ENCODE measurements at places on chromosomes 3 and 15.
A peak's percentile ranks its signal among the peaks of the same experiment; 100 is the strongest.

GRCh38 chr3:99751649-99752048, 66.0 kb upstream of the CMSS1 start:
- DNase-seq = no peak

DNA sequence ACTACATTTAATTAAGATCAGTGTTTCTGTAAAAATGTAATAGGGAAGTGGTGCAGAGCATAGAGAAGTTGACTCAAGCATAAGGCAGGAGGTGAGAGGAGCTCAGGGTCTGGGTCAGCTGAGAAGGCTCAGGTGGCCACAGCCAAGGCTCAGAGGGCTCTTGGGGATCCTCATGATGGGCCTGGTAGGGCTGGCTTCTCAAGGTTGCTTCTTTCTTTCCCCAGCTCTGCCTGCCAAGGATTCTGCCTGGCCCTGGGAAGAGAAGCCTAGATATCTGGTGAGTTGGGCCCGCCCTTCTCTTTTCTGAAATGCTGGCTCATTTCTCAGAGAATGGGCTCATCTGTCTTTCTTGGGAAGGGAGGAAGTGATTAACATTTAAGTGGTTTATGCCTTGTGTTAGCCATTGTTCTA, 6.5 kb downstream of the ZNF589 start:
- no peak for DNase-seq

- DNase-seq = no peak
Observed at GRCh38 chr3:190533511-190534281, 19.8 kb downstream of the IL1RAP start.

- DNase-seq = no peak
Observed at GRCh38 chr15:79265987-79266579, 16.4 kb upstream of the ANKRD34C start.

- no peak for DNase-seq
Observed at GRCh38 chr3:19149368-19149767, 1.1 kb downstream of the KCNH8 start.

- DNase-seq = no peak
Observed at GRCh38 chr3:76436894-76437293, 603.0 kb upstream of the ROBO2 start.

DNA sequence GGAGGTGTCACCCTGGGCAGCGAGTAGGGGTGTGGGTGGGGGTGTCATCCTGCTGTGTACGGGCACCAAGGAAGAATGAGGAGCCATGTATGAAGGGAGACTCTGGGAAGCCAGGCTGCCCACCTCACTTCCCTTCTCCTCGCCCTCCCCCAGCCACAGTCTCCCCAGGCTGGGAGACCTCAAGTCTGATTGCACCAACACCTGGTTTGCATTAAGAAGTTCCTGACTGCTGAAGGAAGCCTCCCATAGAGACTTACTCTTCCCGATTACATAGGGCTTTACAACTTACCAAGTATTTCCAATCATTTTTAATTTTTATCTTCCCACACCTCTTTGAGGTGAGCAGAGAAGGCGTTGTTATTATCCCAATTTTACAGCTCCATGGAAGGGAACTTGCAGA, 29.5 kb upstream of the SMAD3 start:
- no peak for DNase-seq

DNA sequence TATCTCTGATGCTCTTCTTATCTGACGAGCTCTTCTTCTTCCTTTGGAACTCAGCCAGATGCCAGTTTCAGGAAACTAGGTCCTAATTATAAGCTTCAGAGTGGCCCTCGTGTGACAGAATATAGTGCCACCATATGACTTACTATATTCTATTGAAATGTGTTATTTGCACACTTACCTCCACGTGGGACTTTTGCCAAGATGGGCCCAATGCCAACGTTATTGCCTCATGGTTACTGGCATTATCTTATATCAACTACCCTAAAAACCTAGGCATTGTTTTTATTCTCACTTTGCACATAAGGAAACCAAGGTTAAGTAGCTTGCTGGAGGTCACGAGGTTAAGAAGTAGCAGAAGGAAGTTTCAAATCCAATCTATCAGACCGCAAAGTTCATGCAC, 71.3 kb upstream of the SLCO3A1 start:
- no peak for DNase-seq

DNA sequence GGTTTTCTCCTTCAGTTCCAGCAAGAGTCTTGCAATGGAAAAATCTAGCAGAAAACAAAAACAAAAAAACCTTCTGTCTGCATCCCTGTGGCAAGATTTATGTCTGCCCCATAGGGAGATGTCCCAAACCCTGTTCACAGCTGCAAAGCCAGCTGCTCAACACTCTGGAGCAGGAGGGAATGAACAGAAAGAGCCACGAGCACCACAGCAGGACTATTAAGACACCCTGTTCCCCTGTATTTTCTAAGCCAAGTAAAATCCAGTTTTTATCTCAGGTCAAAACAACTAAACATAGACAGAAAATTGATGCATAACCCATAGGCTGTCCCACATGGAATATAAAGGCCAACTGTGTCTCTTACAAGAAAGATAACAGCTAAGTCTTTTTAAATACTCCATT, 357.9 kb downstream of the LSAMP start:
- no peak for DNase-seq

DNA sequence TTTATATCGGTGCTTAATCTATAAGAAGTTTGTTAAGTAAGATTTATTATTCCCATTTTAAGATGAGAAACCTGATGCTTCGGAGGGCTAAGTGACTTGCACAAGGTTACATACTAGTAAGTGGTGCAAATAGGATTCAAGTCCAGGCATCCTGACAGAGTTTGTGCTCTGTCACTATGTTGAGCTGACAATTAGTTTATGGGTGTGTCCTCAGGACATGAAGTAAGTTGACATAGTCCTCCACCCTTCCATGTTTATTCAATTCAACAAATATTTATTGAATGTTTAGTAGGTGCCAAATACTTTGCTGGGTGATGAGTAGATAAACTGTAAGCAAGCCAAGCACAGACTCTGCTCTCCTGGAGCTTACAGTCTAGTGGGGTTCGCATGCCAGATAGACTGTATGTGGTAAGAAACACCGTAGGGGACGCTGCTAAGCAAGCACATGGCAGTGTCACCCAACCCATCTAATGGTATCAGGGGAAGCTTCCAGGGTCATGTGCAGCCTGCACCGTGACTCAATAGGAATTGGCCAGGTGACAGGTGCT, 342.7 kb upstream of the SATB1 start:
- DNase-seq = no peak

- peak; percentile 85 for DNase-seq
Observed at GRCh38 chr3:128845778-128846485, 33.5 kb upstream of the ACAD9 start.

DNA sequence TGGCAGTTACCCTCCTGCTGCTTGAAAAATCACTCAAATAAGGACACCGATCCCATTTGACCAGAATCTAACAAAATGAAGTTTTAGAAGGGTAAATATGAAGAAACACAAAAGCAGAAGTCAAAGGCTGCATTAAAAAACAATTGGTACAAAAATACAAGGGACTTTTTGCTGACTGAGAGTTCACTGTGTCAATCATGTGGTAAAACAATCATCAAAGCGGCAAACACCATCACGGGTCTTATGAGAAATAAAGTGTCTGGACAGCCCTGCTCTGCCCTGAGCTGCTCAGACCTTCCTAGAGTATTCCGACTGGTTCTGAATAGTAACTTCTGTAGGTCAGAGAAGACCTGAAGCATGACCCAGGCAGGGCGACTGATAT, 137.2 kb upstream of the RAD18 start:
- no peak for DNase-seq

GRCh38 chr3:99637016-99637367, 1.4 kb upstream of the COL8A1 start:
- DNase-seq = no peak

GRCh38 chr15:40872791-40873693, 992 bp downstream of the RHOV start:
- no peak for DNase-seq

DNA sequence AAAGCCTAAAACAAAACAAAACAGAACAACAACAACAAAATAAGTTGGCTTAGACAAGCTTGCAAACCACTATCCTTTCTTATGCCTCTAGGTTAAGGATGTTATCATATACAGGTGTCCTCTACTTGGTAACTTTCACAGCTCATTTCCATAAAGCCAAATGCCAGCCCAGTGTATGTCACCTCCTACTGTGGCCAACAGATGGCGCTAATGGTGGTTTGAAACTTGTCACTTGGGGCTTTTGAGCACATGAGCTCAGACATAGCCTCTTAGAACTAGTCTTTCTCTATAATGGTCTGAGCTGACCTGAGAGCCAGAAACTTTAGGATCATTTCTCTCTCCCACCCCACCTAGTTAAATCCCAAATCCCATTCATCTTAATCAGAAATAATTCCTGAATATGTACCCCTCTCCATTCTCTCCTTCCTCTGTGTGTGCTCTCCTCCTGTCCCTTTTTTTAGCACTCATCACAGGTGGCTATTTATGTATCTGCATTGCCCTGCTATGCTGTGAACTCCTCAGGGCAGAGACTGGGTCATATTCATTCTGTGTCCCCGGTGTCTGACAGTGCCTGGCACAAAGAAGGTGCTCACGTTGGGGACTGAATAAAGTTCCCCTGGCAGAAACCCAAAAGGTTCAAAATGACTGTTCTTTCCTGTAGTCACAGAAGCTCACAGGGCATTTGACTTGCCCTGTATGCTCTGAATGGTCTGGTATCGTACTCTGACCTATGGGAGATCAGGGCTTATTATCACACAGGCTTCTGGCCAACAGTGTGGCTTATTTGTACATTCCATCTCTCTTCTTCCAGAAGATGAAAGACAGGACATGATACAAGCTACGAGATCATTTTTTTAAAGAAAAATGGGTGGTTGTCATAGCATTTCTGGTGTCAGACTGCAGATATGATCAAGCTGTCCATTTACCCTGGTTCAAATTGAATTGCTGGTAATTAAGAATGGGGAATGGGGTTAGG, 319.3 kb upstream of the AZI2 start:
- peak; percentile 35 for DNase-seq

- no peak for DNase-seq
Observed at GRCh38 chr3:157544501-157545130, 41.4 kb upstream of the VEPH1 start.

- DNase-seq = no peak
Observed at GRCh38 chr3:54353546-54353945, 231.2 kb downstream of the CACNA2D3 start.

- DNase-seq = peak; percentile 36
Observed at GRCh38 chr15:90845201-90845949, 23.0 kb upstream of the FURIN start.

- no peak for DNase-seq
Observed at GRCh38 chr3:3307491-3307890, 128.0 kb upstream of the CRBN start.

GRCh38 chr15:91133511-91133910, 33.5 kb downstream of the SV2B start:
- DNase-seq = no peak

GRCh38 chr15:84081391-84082168, 154.0 kb upstream of the GOLGA6L4 start:
- DNase-seq = no peak

GRCh38 chr15:98787194-98787593, 138.9 kb downstream of the IGF1R start:
- DNase-seq = no peak

Data from activated naive CD8-positive, alpha-beta T cell treated with anti-CD3 and anti-CD28 coated beads for 36 hours (primary cell).